ENCODE measurements at places on chromosomes 3 and 15. TPM values are rescaled to one million over a fixed set of nuclear protein-coding genes. Genes with fewer than 3 reads are reported as not detected.

Gene SNX22
- polyA plus RNA-seq: 2.7 TPM

Gene ZBBX
- polyA plus RNA-seq: 7.5 TPM

Gene SHISA5
- polyA plus RNA-seq: 106 TPM

Gene BCL6
- polyA plus RNA-seq: 10.9 TPM

Gene SYNPR
- polyA plus RNA-seq: 0.06 TPM

DNA sequence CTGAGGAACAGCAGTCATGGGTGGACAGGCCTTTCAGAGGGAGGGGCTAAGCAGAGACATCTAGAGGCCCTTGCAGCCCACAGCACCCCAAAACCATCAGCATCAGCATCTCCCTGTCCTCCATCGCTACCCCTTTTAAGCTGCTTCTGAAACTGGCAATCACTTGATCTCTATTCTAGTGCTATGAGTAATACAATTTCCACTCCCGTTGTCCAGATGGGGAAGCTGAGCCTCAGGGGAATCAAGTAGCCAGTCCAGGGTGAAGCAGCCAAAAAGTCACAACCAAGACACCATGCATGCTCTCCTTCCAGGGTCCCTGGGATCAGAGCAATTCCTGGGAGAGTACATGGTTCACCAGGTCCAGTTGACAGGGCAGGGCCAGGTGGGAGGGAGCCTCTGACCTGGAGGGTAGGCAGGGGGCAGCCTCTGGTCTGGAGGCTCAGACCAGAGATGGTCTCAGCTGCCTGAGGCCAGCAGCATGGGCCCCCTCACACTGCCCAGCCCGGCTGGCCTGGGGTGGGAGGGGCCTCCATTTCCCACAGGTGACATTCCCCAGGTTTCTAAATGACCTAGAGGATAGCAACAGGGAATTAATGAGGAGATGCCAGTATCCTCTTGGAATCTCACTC, 30.0 kb downstream of the KLHL25 start:
- no peak for DNase-seq

GRCh38 chr15:40769274-40770146, at the start of gene C15orf62:
TSS of gene C15orf62 (plus strand) at chr15:40769980. CDS start at chr15:40770496, 516 bp downstream.
- DNase-seq: no peak

GRCh38 chr15:65517866-65518207, 348 bp upstream of the DPP8 start:
- no peak for DNase-seq

Data from left renal pelvis (tissue), 4 donors.